Fibroblast of skin of left quadriceps (primary cell): ENCODE measurements at places on chromosomes 12 and 14.

- DNase-seq: no peak
These were observed 220.5 kb downstream of the SEC23A start for GRCh38 chr14:38882533-38882932.

- DNase-seq: no peak
These were observed 10.9 kb upstream of the SYT10 start for GRCh38 chr12:33450480-33450879.

DNA sequence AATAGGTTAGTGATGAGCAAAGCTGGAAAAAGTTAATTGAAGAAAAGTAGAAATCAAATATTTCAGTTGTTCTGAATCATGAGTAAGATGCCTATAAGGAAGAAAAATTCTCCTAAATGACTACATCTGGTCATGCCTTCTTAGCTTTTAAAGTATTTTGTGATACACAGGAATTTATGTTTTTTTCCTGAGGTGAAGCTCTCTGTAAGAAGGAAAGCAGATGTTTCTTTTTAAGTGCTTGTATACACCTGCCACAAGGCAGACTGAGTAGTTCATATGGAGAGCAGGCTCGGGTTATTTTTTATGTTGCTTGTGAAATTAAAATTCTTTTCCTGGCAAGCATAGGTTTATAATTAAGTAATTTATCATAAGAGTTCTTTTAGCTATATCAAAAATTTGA is 275.2 kb downstream of the RAD51B start:
- DNase-seq: peak; percentile 30

DNA sequence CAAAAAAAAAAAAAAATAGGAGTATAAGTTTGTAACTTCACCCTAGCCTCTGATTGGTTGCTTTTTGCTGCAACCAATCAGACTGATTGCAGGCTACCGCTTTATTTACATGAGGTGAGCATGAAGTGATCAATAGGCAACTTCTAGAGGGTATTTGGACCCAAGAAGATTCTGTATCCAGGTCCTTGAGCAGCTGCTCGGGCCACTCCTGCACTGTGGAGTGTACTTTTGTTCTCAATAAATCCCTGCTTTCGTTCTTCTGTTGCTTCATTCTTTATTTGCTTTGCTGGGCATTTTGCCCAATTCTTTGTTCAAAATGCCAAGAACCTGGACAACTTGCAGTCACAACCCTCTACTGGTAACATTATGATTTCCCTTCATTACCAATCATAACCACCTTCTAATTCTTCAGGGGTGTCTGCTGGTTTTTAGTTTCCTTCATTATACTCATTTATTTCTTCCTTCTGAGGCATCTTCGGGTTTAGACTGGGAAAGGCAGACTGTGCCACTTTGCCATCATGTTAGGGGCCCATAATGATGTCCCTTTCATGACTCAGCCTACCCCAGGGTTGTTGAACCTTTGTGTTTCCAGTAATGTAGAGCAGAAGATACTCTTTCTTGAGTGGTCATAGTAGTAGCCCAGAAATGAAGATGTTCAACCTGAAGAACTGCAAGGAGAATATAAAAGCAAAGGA is 43.4 kb upstream of the LIMA1 start:
- peak; percentile 17 for DNase-seq

DNA sequence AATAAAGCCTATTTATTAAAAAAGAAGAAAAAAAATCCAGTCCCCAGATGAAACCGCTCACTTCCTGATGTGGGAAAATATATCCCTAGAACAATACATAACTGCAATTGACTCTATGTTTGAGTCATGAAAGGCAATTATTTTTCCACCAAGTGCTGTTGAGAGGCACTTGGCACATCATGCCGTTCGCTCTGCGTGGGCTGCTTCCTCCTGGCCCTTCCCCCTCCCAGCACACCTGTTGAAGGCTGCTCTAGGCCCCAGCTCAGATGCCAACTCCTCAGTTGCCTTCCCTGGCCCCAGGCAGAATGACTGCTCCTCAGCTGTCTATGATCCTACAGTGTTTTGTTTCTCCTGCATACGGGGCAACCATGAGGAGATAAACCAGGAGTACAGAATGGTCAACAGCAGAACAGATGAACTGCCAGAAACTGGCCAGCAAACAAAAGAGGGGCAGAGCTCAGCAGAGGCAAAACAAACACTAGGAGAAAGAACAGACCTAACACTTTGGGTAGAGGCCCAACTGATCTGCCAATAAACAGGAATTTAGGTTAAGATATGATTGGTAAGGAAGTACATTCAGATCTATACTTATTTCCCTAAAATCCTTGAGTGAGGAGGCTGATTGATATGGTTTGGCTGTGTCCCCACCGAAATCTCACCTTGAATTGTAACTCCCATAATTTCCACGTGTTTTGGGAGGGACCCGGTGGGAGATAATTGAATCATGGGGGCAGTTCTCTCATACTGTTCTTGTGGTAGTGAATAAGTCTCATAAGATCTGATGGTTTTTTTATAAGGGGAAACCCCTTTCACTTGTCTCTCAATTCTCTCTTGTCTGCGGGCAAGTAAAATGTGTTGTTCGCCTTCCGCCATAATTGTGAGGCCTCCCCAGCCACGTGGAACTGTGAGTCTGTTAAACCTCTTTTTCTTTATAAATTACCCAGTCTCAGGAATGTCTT is 58.6 kb downstream of the SLC38A1 start:
- DNase-seq: no peak
